ENCODE measurements at places on chromosomes 5 and 9. TPM values are rescaled to one million over a fixed set of nuclear protein-coding genes. Genes with fewer than 3 reads are reported as not detected.

Gene IL4
- total RNA-seq = not detected

Gene EQTN
- total RNA-seq = not detected

DNA sequence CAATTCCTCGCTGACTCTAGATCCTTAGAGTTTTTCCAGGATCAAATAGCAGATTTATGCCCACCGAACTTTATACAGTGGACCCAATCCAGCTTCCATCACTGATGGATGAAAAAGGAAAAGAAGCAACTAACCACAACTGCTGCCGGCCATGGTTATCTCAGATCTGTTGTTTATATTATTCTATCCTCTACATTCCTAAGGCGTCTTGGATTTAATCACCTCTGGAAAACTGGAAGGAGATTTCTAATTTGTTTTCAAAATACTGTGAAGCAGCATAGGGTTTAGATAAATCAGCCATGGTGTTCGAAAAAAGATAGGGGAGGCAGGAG is 663 bp upstream of the ZNF366 start:
- no peak for DNase-seq

DNA sequence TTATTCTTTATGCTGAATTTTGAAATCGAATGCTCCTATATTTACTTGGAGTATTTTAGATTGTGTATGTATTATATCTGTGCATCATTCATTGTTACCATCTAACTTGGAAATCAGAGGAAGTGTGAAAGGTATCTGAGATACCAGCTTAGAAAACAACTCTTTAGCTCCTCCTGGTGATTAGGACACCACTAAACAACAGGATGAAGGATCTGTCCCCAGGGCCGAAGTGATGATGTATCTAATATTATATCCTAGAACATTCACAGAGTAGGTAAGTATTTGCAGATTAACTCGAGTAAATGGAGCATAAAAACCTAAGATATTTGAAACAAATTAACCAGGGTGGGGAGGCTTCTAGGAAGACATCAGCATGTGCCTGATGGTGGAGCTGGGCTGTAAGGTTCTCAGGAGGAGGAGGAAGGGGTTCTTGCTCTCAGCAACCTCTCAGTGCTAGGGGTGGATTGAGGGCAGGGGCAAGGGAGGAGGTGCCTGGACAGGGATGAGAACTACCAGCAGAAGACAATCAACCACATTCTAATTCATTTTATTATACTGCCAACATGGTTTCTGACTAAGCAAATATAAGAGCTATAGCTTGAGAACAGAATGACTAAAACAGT is 2.6 kb upstream of the NFIL3 start:
- DNase-seq = peak; percentile 67

- no peak for DNase-seq
These were observed 73.8 kb downstream of the JAKMIP2 start for GRCh38 chr5:147708708-147709107.

DNA sequence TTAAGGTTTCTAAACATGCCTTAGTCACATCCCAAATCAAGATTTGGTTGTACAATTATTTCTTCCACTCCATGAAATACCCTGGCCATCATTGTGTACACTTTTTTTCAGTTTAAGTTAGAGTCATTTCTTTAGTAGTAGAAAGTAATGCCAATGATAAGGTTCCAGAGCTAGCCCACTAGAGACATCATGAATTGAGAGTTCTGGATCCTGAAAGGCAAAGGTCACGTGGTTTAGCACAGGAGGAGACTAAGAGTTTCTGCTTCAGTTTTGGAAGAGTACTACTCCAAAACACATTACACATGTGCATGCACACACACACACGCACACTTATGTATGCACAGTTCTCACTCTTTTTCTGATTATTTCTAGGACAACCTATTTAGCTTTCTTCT is 4.8 kb upstream of the SREK1 start:
- no peak for DNase-seq

Data from dermis microvascular lymphatic vessel endothelial cell (primary cell).